ENCODE measurements at places on chromosomes 5 and 9.

GRCh38 chr5:97991236-97991635 lies 782.2 kb upstream of the RGMB start:
- DNase-seq, result no peak

DNA sequence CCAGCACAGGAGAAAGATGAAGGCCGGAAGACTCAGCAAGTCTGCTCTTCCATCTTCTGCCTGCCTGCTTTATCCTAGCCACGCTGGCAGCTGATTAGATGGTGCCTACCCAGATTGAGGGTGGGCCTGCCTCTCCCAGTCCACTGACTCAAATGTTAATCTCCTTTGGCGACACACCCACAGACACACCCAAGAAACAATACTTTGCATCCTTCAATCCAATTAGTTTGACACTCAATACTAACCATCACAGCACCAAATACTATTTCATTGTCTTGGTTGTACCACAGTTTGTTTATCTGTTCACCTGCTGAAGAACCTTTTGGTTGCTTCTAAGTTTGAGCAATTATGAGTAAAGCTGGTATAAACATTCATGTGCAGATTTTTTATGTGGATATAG lies 23.7 kb downstream of the SMIM32 start:
- no peak for DNase-seq

GRCh38 chr5:93078082-93079038 lies 502.7 kb downstream of the NR2F1-AS1 start:
- peak; percentile 73 for DNase-seq

DNA sequence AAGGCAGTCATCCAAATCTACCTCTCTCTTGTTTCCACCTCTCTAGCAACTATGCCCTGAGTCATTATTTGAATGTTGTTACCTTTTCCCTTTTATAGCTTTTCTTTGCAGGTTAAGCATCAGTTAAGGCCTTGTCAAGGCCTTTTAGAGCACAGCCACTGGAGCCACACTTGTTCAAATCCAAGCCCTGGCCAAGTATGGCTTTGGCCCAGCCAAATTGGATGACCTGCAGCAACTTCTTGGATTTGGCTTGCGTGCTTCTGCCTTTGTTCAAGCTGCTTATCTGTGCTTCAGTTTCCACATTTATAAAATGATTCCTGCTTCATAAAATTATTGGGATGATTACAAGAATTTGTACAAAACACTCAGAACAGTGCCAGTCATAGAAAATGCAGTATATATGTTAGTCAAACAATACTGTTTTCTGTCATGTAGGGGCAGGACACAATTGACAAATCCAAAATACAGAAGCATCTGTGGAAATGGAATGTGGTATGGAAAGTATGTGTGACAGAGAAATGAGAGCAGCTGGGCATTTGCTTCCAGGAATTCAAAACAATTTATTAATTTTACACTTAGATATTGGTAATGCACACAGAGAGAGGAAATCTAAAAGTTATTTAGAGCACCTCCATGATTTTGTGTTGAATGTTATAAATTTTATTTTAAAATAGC lies 17.9 kb upstream of the RLN1 start:
- DNase-seq, result no peak

DNA sequence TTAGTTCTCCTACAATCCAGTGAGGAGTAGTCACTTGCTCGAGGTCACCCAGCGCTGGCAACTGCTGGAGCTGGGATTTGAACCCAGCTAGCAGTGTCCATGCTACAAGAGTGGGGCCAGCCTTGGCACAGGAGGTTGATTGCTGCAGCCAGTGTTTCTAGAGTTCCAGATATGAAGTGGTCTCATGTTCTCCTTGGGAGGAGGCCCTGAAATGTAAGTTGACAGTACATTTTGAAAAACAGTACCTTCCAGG lies 802 bp downstream of the CCDC107 start:
- no peak for DNase-seq

DNA sequence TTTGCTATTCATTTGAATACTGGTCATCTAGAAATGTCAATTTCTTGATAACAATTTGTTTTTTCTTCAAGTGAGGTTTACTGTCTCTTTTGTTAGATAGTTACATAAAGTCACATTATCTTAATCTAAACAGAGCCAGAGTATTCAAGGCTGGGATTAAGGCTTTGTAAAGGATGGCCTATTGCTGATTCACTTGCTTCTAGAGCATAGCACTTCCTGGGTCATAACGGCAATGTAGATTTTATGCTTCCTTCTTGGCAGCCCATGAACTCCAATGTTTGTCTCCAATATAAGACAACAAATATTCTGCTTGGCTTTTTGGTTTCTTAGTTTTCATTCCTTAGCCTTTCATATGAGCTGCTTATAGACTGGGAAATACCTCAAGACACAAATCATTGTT lies 2007.9 kb upstream of the CDH6 start:
- no peak for DNase-seq

DNA sequence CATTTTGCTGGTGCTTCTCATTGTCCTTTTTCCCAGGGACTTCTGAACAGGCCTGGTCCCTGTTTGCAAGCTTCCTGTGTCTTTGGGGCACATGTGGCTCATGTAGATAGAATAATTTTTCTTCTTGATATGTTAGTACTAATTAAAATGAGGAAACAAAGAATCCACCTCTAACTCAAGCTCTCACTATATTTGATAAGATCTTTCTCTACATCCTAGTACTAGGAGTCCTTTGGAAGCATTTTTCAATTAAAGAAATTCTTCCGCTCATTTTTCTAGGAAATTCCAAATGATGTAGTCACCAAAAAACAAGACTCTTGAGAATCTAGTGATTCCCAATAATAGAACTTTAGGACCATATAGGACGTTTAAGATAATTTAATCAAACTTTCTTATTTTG lies 165.3 kb downstream of the SEC61B start:
- DNase-seq, result no peak

DNA sequence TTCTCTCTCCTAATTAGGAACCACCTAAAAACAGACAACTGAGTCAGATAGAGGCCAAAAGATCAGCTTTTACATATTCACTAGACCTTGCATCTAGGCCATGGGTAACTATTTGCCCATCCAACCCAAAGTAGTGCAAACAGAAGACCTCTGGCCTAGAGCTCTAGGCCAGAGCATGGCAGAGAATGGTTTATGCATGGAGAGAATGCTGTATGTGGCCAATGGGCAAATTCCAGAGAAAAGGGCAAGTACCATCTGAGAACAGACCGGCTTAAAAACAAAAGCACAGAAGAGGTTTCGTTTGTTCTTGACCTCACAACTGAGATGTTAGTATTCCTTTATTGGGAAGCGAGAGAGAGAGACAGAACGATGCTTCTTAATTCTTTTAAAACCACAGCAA lies 151.7 kb upstream of the RFX3 start:
- no peak for DNase-seq

GRCh38 chr9:18056993-18057369 lies 417.0 kb upstream of the ADAMTSL1 start:
- DNase-seq, result no peak

- DNase-seq, result no peak
These were observed 605.4 kb downstream of the ISL1 start for GRCh38 chr5:51988634-51989033.

- DNase-seq, result peak; percentile 46
These were observed 1028.6 kb downstream of the CDH9 start for GRCh38 chr5:26009742-26010141.

DNA sequence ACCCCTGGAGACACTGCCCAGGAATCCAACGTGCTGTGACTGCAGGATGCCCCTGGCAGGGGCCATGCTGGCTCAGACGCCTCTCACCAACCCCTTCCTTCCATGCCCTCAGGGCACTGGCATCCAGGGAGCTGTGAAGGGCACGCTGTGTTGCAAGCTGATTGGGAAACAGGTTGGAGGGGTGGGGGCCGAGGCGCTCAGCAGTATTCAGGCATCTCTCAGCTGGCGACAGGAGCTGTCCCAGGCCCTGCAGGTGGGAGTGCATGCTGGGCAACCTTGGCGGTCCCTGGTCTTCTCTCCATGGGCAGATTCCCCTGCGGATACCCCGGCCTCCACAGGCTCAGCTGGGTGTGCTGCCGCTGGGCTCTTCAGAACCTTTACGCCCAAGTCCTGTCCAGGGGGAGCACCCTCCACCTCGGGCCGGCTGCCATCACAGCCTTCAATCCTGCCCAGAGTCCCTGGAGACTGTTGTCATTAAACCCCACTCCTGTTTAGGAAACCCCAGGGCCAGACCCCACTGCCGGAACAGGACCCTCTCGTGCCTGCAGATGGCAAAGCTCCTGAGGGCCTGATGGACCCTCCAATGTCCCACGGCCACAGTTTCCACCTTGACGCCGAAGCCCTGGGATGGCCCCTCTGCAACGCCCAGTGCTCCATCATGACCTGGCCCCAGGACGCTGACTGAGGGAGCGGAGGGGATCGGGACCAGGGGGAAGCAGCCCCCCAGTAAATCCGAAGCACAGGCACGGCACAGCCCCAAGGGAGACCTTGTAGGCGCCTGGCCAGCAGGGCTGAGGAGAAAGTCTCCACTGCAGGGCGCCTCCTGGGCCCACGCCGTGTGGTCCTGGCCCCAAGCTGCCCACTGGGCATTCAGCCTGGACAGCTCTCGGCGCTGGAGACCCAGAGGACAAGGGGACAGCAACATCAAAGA lies 9.3 kb downstream of the TPPP start:
- no peak for DNase-seq

DNA sequence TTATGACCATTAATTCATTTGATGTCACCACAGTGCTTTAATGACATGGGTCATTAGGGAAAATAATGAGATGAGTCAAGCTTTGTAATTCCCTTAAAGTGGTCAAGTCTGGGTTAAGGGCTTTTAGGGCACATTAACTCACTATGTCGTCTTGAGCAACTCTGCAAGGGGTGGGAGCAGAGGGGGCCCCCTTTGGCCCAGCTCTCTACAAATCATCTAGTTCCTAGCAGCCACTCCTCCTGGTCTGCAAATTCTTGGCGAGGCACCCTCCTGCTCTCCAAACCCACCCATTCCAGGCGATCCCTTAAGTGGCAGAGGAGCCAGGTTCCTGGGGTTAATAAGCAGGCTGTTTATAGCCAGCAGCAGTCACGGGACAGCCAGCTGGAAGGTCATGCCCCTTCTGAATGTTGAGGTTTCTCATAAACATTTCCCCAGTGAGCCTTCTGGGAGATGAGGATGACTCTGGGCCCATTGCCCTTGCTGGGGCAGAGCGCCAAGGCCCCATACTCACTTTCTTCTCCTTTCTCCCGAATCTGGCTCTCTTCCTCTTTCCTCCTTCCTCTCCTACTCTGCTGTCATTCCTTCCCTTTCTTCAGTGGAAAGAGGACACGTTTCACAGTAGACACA lies 14.3 kb upstream of the GPX3 start:
- DNase-seq, result no peak

DNA sequence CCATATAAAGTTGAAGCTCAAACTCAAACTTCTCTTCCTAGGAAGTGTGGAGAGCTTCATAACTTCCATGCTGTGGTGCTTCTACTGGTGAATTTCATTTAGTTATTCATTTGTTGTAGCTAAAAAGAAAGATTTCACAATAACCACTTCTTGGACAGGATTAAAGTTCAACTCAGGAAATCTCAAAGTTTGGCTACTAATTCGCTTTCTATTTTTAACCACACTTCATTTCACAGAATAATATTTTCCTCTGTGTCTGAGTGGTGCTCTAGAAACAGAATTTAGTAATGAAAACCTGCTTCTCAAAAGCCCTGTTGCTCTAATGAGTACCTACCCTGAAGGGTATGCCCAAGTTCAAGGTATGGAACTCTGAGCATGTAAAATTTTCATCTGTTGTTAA lies 73.9 kb downstream of the ACTBL2 start:
- no peak for DNase-seq

DNA sequence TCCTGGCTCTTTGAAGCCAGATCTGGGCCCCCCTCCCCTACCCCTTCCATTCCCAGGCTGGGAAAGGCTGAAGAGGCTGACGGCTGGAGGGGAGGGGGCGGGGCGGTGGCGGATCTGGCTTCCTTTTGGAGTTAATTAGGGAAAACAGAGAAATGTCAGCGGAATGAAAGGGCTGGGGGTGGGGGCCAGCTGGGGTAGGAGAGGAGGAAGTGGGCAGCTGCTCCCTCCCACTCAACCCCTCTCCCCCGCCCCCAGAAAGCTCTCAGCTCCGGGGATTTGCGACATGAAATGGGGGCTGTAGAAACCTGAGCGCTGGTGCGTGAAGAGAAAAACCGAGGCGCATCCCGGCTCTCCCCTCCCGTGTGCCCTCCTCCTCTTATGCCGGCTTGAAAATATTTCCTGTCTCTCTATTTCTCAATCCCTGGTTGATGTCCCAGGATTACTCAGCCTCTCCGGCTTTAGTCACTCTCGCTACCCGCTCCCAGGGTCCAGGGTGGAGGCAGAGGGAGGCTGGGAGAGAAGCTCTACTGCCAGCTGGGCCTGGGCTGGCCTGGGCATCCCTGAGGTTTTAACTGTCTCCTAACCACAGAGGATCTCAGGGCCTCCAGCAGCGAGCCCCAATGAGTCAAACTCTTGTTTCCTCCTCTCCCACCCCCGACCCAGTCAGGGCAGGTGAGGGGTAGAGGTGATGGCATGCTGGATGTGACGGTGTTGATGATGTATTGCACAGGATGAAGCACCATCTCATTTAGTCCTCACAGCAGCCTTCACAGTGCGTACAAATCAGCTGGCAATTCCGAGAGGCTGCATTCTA lies 20.1 kb downstream of the PCDHGC5 start:
- peak; percentile 61 for DNase-seq

GRCh38 chr5:147375151-147375550 lies 134.7 kb downstream of the DPYSL3 start:
- no peak for DNase-seq

DNA sequence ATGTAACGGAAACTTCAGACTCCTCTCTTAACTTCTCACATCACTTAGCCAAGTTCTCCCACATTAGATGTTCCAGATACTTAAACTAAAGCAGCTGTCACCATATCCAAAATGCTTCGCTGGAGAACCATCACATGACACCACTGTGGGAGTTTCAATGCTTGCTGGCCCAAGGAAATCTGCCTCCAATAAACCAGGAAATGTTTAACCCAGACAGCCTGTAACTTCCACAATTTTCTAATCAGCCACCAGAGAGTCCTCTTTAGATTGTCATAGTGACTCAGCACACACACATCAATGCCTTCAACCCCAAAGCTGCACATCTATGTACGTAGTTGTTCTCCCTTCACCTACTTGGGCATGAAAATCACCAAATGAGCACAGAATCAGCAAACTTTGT lies 118.7 kb downstream of the LPAR1 start:
- DNase-seq, result no peak

- DNase-seq, result no peak
These were observed 89.0 kb downstream of the RFX3 start for GRCh38 chr9:3436629-3437420.

- no peak for DNase-seq
These were observed 747 bp downstream of the TRPM3 start for GRCh38 chr9:71120501-71121247.

GRCh38 chr5:137287569-137287968 lies 211.6 kb downstream of the SPOCK1 start:
- no peak for DNase-seq

- peak; percentile 25 for DNase-seq
These were observed 46.2 kb downstream of the MCTP1 start for GRCh38 chr5:95238560-95239325.

GRCh38 chr9:68705531-68706362 lies 707 bp downstream of the PIP5K1B start:
- DNase-seq, result no peak
